ENCODE measurements at places on chromosomes 16 and 17.

- DNase-seq = no peak
These were observed 12.8 kb downstream of the AXIN1 start for GRCh38 chr16:339680-340079.

DNA sequence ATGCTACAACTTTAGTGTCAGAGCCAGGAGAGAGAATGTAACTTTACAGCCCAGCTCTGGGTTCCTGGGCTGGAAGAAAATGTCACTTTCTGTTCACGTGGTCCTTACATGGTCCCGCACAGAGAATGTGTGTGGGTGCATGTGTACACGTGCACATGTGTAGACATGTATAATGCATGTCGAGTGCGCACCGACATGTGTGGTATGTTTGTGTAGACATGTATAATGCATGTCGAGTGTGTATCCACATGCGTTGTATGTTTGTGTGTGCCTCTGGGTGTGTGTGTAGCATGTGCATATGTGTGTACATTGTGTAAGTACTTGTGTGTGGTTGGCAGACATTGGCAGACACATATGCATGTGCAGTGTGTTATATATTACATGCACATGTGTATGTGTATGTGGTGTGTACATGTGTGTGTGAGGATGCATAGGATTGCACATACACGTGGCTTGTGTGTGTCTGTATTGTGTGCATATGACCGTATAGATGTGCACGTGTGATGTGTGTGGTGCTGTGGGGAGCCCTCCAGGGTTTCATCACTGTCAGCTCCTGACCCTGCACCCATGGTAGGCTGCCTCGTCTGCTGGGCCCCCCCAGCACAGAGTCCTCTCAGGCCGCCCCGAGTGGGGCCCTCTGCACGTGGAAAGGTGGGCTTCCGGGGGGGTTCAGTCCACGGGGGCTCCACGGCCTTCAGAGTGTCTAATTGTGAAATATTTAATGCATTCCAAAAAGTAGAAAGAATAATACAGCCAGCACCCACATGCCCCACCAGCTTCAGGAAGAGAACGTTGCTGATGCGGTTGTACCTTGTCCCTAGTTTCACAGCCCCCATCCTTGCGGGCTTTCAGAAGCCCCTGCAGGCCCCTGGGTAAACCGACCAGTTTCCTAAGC, 214.2 kb upstream of the GSE1 start:
- DNase-seq = no peak

- no peak for DNase-seq
These were observed 80.1 kb upstream of the RPL38 start for GRCh38 chr17:74123350-74123749.

DNA sequence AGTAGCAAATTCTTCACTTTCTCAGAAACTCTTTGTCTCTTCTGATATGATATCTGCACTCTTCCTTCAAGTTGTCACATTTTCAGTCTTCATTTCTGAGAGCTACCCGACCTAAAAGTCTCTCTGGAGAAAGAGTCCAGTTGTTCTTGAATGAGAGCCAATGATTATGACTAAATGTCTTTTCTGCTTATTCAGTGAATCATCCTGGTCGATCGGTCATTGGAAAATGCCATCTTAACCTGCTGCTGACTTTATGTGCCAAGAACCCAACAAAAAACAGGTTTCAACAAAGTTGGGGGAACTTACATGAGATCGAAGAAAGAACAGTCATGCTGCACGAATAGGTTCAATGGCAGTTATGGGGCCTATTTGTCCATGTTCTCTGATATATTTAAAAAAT, 15.9 kb downstream of the SOX9 start:
- DNase-seq = no peak

GRCh38 chr17:50725769-50726655, 6.6 kb downstream of the LUC7L3 start:
- DNase-seq = no peak

- DNase-seq = no peak
These were observed 3.7 kb upstream of the ZDHHC1 start for GRCh38 chr16:67419931-67420330.

DNA sequence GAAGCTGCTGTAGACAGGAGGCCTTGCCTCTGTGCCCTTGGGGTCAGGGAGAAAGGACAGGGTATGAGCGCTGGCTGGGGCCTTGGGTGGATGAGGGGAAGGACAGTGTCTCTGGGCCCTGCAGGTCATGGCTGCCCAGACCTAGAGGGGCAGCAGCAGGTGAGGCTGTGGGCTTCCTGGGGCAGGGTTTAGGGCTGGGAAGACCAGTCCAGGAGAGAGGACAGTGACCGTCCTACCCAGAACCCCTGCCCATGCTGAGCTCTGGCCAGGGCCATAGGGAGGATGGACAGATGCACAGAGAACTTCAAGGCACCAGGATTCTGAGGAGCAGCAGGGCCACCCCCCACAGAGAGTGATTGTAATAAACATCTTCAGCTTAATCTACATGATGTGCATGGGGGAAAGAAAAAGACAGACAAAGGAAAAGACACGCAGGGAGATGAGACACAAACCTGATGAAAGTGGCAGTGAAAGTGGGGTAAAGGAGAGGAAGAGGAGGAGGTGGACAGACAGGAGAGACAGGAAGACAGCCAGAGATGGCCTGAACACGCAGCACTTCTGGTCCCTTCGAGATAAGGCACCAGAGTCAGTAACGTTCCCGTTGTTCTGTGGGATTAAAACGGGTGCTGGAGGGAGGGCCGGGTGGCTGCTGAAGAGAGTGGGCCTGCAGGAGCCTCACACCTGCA, 17.5 kb downstream of the FLOT2 start:
- no peak for DNase-seq

GRCh38 chr16:69114976-69115355, 9.5 kb downstream of the HAS3 start:
- no peak for DNase-seq

- no peak for DNase-seq
These were observed 30.2 kb upstream of the MRPS23 start for GRCh38 chr17:57880086-57880456.

DNA sequence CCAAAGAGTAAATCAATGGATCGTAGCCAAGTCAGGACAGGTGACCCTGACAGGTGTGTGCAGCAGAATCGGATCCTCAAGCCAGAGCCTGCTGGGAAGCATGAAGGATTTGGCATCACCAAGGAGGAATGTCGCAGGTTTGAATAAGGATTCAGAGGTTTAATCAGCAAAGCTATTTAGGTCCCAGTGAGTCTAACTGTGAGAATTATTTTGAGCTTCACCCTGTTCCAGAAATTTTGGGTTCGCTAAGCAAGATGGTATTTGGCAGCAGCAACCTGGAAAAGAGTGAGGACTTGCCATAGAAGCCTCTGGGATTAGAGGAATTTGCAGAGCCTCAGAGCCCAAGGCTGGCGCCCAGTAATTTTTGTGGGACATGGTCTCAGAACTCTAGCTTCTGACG, 173.0 kb downstream of the CCDC182 start:
- peak; percentile 38 for DNase-seq

DNA sequence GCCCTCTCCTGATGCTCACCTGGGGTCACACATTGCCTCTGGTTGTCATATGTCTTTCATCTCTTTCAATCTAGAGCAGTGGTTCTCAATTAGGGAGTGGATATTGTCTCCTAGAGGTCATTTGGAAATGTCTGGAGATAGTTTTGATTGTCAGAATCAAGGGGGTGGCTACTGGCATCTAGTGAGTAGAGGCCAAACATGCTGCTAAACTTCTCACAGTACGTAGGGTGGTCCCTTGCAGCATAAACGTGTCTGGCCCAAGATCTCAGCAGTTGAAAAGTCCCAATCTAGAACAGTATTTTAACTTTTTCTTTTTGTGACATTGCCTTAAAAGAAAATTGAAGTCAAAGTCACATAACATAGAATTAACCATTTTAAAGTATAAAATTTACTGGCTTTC, 30.5 kb upstream of the SLC5A10 start:
- DNase-seq = no peak

DNA sequence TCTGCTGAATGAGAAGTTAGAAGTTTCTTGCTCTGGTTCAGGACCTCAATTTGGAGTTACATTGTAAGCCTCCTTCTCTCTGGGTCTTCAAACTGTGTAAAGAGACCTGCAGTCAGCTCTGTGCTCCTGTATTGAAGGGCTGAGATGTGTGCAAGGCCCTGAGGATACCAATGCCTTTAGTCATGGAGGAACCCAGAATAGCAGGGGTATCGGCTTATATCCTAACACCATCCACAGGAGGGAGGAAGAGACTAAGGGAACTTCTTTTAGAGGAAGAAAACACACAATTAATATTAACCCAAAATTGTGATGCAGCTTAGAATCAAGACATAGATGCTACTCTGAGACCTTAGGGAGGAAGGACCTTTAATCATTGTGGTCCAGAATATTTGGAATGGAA, 36.5 kb downstream of the GLP2R start:
- DNase-seq = no peak

GRCh38 chr17:5902181-5903140, 167.7 kb upstream of the WSCD1 start:
- no peak for DNase-seq

DNA sequence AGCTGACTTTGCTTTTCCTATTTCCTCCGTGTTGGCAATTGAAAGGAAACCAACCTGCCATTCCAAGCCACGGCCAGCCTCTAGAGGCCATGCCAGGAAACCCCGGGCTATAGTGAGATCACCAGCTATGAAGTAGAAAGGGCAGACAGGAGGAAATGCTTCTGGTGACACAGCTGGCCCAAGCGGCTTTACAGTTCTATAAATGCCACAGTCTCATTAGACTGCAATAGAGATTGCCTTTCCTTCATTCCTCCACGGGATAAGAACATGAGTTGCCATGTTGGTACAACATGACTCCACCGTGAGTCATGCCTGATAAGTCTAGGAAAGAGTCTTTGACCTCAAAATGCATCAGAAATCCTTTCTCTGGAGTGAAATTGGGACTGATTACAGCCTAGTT, 384.9 kb downstream of the GRIN2A start:
- no peak for DNase-seq

DNA sequence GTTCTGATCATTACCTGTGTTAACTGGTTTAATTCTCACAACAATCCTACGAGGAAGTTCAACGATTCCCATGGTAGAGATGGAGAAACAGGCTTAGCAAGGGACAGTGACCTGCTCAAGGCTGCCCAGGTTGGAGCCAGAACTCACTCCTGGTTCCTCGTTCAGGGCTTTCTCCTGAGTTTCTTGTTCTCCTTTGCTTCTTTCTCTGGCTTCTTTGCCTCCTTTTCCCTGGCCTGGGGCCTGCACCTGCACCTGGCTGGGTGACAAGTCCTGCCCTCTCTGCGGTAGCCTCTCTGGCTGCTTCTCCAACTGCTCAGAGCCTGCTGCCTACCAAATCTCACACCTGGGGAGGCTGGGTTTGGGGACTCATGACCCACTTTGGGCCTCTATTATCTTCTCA, 2.8 kb downstream of the CCL22 start:
- DNase-seq = no peak

- no peak for DNase-seq
These were observed 105.9 kb downstream of the METRNL start for GRCh38 chr17:83185023-83186002.

GRCh38 chr16:67648764-67649407, 3.9 kb downstream of the CARMIL2 start:
- no peak for DNase-seq

DNA sequence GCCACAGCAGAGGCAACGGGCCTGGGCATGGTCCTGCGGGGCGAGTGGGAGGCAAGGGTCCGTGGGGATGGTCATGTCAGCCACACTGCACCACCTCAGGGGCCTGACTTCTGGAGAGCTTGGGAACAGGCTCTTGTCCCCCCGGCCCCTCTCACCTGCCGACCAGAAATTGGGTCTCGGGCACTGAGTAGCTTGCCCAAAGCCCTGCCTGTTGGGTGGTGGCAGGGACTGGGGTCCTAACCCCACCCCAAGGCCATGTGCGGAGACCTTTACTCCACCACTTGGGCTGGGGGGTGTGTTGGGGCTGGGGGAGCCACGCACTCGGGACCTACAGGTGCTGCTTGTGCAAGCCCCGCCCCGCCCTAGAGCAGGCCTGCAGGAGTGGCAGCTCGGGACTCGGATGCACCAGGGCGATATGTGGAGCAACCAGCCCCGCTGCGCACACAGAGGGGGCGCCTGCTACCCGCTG, 24.2 kb upstream of the CHMP6 start:
- DNase-seq = no peak

- no peak for DNase-seq
These were observed 39.8 kb downstream of the TMEM11 start for GRCh38 chr17:21174186-21174585.

GRCh38 chr16:14452066-14452465, 178.0 kb downstream of the PARN start:
- no peak for DNase-seq

- no peak for DNase-seq
These were observed 57.1 kb upstream of the EMP2 start for GRCh38 chr16:10637337-10638037.

Data from NCI-H2081 (cell line).